ENCODE measurements at places on chromosomes 16 and 17.
A peak's percentile ranks its signal among the peaks of the same experiment; 100 is the strongest.

DNA sequence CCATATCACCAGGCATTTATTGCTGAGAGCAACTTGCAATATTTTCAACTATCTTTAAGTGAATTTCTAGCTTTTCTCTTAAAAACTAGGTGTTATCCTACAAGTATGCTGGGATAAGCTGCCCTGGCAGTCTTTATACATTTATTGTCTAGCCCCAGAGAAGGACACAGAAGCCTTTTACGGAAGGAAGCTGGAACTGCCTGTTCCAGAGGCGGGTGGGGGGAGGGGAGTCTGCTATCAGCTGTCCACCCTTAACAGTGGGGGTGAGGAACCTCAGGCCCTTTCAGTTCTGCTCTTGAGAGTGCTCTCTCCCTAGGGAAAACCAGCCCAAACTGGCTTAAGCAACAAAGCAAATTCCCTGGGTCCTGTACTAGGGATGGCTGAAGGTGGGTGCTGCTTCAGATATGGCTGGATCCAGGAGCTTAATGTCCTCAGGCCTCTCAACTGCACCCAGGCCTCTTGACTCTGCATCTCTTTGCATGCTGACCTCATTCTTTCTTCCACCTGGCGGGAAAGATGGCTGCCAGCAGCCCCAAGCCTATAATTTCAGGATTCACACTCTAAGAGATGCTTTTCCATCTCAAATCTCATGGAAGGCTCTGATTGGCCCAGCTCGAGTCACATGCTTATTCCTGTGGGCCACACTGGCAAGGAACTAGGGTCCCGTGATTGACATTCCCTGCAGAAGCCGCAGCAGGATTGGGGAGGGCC is 16.6 kb downstream of the NAGPA start:
- DNase-seq, result no peak

DNA sequence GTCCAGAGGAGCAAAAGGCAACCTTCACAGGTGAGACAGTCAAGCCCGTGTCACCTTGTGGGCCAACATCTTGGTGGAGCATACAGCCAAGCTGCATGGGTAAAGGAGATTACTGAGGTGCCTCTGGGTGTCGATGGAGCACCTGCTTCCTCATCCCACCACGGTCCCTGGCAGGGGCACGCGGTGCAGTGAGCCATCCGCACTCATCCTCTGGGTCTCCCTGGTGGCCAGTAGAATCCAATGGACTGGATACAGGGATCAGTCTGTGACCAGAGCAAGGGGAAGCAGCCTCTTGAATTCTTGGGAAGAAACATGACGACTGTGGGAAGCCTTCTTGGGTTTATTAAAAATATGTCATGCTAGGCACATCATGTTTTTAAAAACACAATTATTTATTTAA is 4.8 kb upstream of the WSCD1 start:
- no peak for DNase-seq

DNA sequence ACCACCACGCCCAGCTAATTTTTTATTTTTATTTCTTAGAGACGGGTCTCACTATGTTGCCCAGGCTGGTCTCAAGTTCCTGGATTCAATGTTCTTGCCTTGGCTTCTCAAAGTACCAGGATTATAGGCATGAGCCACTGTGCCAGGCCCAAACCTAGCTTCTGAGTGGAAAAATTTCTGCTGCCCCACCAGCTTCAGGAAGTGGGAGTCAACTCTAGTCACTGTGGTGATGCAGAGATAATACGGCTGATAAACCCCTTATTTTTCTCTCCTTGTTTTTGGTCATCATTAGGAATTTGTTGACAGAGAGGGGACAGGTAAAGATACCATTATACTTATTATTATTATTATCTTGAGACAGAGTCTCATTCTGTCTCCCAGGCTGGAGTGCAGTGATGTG is 27.8 kb upstream of the PHOSPHO1 start:
- no peak for DNase-seq

DNA sequence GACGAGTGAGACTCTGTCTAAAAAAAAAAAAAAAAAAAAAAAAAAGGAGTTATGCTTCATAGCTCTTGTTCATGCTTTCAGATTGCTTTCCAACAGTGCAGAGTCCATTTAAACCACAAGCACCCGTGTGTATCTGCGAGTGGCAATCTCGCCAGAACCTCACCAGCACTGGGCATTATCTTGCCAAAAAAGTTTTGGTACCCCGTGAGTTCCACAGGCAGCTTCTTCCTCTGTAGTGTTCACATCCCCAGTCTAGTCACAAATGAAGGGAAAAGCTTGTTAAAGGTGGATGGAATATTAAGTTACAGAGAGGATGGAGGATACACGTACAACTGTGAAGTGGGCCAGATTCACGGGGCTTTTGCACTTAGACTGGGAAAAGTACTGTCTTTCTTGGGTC is 33.5 kb downstream of the WSB1 start:
- DNase-seq, result no peak

- peak; percentile 61 for DNase-seq
Observed at GRCh38 chr16:85554114-85554888, 58.8 kb upstream of the GSE1 start.

- DNase-seq, result peak; percentile 36
Observed at GRCh38 chr16:25228372-25228771, 11.6 kb downstream of the AQP8 start.

GRCh38 chr16:75244225-75244809 is 7.1 kb downstream of the BCAR1 start:
- DNase-seq, result no peak

GRCh38 chr17:76545918-76546555 is 6.2 kb downstream of the PRCD start:
- peak; percentile 4 for DNase-seq

- no peak for DNase-seq
Observed at GRCh38 chr17:51191895-51192294, 25.7 kb downstream of the NME2 start.

GRCh38 chr16:20310421-20311395 is 16.6 kb downstream of the GP2 start:
- DNase-seq, result no peak

GRCh38 chr16:82034981-82035612 is at the start of gene HSD17B2:
TSS of gene HSD17B2 (plus strand) at chr16:82035253. CDS start at chr16:82035425, 172 bp downstream.
- DNase-seq, result no peak

- peak; percentile 18 for DNase-seq
Observed at GRCh38 chr17:57051886-57052361, 33.1 kb upstream of the AKAP1 start.

- no peak for DNase-seq
Observed at GRCh38 chr16:81496321-81496720, 51.7 kb downstream of the CMIP start.

DNA sequence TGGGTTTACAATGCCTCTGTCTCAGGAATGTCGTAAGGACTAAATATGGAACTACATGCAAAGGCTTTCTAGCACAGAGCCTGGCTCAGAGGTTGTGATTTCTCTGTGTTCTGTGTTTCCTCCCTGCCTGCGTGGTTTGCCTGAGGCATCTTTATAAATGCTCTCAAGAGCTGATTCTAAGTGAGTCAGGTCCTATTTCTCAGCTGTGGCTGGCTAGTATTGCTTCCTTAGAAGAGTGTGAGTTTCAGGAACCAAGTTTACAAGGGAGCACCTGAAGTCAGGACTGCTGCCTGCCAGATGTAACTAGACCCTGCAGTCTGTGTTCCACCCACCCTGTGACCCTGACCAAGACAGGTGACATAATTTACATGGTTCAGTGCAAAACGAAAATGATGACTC is 8.0 kb upstream of the CCL1 start:
- no peak for DNase-seq

DNA sequence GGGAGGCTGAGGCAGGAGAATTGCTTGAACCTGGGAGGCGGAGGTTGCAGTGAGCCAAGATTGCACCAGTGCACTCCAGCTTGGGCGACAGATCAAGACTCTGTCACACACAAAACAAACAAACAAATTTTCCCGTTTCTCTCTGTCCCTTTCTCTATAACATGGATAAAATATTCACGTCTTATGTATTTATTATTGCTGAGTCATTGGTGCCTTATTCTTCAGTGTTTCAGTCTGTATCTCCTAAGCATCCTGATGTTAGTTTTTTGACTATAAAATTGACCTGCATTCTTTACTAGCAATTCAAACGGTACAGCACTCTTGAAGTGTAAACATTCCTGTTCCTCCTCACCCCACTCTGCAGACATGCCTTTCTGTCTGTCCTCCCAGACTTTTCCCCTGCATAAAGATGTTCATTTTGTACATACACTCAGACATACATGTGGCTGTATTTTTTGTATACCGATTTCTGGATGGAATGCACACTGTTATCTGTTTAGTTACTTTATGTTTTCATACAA is 16.4 kb downstream of the DHODH start:
- no peak for DNase-seq

GRCh38 chr17:29905086-29905878 is 24.7 kb downstream of the SSH2 start:
- no peak for DNase-seq

- peak; percentile 78 for DNase-seq
Observed at GRCh38 chr17:2215616-2216364, 87.8 kb downstream of the SMG6 start.

GRCh38 chr16:87207965-87208364 is 109.2 kb downstream of the C16orf95 start:
- DNase-seq, result peak; percentile 9

DNA sequence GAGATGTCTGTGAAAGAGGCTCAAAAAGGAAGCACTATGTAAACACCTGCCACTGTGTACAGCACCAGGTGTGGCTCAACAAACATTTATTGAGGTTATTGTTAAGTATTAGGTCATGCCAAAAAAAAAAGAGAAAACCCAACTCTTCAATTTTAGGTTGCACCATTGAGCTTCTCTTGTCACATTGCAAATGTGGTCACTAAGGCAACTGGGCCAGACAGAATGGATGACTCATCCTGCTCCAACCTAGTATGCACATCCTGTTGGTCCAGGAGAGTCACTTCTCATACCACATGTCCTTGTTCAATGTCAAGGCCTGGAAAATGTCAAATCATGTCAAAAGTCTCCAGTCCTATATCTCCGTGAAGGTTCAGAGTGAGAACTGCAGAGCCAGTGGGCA is 25.0 kb downstream of the HOXB1 start:
- no peak for DNase-seq

- no peak for DNase-seq
Observed at GRCh38 chr17:21010705-21011596, 31.9 kb downstream of the USP22 start.

DNA sequence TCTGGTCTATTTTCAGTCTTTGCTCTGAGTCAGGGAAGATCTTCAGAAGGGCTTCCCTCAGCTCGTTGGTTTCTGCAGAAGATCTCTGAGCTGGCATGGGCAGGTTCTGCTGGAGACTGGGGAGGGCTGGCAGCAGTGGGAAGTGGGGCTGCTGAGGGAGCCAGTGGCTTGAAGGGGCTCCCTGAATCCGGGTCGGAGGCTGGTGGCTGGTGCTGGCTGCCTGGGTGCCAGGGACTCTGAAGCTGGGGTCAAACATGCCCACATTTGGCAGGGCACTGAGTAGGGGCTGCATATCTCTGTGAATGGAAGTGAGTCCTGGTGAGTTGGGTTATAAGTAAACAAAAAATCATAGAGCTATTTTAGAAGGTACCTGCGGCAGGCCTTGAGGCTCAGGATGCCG is 67.0 kb downstream of the N4BP1 start:
- no peak for DNase-seq

DNA sequence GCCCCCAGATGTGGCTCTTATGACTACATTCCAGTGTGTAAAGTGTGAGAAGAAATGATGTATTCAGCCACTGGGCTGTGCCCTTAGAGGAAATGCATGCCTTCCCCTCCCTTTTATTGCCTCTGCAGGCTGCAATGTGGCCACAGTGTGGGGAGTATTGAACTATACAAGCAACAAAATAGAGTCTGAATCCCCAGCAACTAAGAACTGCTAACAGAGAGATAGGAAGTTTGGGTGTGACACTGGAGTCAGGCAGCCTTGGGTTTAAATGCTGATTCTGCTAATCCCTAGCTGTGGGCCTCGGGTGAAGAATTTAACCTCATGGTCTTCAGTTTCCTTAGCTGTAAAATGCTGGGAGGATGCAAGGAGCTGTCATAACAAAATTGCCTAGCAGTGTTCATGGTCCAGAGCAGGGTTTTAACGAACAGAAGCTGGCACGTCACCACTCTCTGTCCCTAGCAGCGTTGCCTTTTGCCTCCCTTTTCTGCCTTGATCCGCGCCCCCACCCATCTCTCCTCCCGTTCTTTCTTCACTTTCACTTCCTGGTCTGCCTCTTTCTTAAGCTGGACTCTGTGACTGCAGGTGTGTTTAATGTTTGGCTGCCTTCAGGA is 50.3 kb downstream of the KPNA2 start:
- peak; percentile 21 for DNase-seq

DNA sequence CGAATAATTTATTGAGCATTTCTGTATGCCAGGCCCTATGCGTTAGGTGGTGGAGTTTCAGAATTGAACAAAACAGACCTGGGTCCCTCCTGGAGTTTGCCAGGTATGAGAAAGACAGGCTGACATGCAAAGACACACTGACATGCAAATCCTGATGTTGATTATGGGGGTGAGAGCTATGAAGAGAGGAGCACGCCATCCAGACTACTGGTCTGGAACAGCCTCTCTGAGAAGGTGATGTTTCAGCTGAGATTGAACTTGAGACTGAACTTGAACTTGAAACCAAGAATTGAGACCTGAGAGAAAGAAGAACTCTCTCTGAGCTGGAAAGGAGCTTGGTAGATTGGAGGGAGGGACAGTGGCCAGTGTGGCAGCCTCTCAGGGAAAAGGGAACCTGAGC is 14.2 kb upstream of the CACNG4 start:
- no peak for DNase-seq

- DNase-seq, result no peak
Observed at GRCh38 chr17:50394711-50395110, 2.6 kb downstream of the LRRC59 start.

- DNase-seq, result no peak
Observed at GRCh38 chr17:49316258-49316570, 45.8 kb downstream of the ZNF652 start.

- DNase-seq, result no peak
Observed at GRCh38 chr17:79562931-79563210, 48.0 kb downstream of the RBFOX3 start.

DNA sequence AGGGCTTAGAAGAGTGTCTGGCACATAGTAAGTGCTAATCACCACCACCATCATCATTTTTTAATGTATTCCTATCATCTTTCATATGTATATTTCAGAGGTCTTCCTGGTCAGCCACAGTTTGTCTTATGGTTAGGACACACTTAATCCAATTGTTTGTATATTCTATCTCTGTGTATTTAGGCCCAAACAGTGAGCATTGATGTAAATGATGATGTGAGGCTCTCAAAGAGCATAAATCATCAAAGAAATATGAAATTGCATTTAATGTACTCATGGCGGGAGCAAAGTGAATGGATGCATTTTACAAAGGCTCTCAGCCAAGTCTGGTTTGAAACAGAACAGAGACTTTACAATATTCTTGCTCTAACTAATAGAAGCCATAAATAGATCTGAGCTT is 24.1 kb upstream of the MPHOSPH6 start:
- DNase-seq, result no peak

- peak; percentile 54 for DNase-seq
Observed at GRCh38 chr17:10683853-10684252, 13.5 kb downstream of the SCO1 start.

DNA sequence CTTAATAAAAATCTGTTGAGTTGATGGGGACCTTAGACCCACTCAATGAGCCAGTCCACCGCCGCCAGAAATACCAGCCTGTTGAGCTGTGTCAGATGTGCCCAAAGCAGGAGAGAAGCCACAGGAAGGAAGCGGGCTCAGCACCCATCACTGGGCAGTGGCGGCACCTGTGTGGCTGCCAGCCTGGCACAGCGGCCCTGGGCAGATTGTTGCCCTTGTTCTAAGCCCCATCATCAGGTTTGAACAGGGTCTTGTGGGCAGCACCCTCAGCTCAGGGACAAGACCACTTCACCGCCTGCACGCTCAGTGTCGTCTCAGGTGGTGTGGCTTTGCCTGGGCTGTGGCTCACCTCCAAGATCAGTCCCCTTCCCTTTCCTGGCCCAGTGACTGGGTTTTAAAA is 9.3 kb downstream of the ENDOV start:
- no peak for DNase-seq
